Natural killer cell (primary cell): ENCODE measurements at places on chromosomes 6 and 20. TPM values are rescaled to one million over a fixed set of nuclear protein-coding genes. Genes with fewer than 3 reads are reported as not detected.

The SNAI1 gene
- total RNA-seq = 1.5 TPM

DNA sequence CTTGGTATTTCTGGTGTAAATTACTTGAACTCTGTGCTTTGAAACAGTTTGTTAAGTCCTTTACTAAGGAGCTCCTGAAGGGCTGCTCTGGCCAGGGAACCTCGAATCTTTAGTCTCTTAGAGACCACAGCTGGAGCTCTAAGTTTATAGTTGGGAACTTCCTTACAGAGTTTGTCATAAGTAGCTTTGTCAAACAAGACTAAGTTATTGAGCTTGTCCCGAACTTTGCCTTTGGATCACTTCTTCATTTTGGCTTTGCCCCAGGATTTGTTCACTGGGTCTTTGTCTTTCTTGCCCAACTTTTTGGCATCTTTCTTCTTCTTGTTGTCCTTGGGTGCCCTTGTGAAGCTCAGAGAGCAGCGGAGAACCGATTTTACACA lies 64.8 kb downstream of the FAM50B start:
- peaks cover 8% of the 10 kb centered on the region for H3K4me1 ChIP-seq
- no peaks in the 10 kb centered on the region for H3K36me3 ChIP-seq
- no peak for DNase-seq

DNA sequence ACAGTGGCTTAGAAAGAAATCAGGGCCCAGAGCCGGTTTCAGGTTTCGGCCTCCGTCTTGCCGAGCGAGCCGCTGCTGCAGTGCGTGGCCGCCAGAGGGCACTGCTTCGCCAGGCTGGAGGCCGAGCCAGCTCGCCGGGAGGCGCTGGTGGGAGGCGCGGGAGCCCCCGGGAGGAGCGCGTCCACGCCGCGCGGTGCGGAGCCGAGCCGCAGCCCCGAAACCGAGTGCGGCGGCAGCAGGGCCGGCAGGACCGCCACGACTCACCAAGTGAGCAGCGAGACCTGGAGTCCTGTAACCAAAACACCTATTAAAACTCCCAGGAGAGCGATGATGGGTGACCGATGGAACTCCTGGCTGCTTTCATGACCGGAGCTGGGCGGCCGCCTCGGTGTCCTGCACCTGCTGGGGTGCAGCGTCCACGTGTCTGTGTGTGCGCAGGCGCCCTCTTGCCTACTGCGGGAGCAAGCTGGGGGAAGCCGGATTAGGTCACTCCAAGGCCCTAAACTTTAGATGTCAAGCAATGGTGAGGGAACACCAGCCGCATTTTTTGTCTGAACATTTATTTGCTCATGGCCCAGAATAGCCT lies 186.9 kb upstream of the UST start:
- no peaks in the 10 kb centered on the region for H3K36me3 ChIP-seq
- peak; percentile 71 for DNase-seq
- peaks cover 25% of the 10 kb centered on the region for H3K4me1 ChIP-seq
- no peak overlapping the region for H3K4me3 ChIP-seq
- H3K27me3 ChIP-seq = peaks cover 30% of the 10 kb centered on the region
- no peak overlapping the region for H3K27ac ChIP-seq

DNA sequence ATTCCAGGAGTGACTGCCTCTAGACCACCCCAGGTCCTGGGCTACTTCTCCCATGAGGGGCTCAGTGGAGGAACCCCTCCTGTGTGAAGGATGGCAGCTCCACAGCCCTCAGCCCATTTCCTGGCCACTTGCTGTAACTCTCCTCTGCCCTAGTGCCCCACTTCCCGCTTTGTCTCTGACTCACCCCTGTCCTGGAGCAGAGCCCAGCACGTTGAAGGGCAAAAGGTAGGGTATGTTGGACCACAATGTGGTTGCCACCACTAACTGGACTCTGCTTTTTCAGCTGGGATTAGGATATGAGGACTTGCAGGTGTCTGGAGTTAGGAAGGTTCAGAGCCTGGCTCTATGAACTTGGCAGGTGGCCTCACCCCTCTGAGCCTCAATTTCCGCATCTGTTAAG lies 2.4 kb downstream of the MYBL2 start:
- no peak for DNase-seq
- H3K27me3 ChIP-seq = peaks cover 8% of the 10 kb centered on the region
- no peaks in the 10 kb centered on the region for H3K36me3 ChIP-seq
- H3K4me3 ChIP-seq = no peak overlapping the region

GRCh38 chr6:162116902-162117525 lies 610.6 kb downstream of the PRKN start:
- H3K36me3 ChIP-seq = no peaks in the 10 kb centered on the region
- no peak for DNase-seq
- no peaks in the 10 kb centered on the region for H3K27me3 ChIP-seq
- H3K4me3 ChIP-seq = no peak overlapping the region
- no peaks in the 10 kb centered on the region for H3K4me1 ChIP-seq

GRCh38 chr20:45318386-45318939 lies 10.4 kb upstream of the MATN4 start:
- H3K27me3 ChIP-seq = no peaks in the 10 kb centered on the region
- peaks cover 23% of the 10 kb centered on the region for H3K4me1 ChIP-seq
- H3K4me3 ChIP-seq = no peak overlapping the region
- DNase-seq = no peak
